A549 treated with RU486 at 1 μM for 4 hours (cell line): ENCODE measurements at places on chromosomes 16 and 17. TPM values are rescaled to one million over a fixed set of nuclear protein-coding genes. Genes with fewer than 3 reads are reported as not detected.

HAGHL gene
- 12.8 to 21.7 TPM (median 16.8 TPM) in 5 replicates for total RNA-seq

HOXB1 gene
- total RNA-seq = not detected in 5 replicates

CWC25 gene
- total RNA-seq = 22.5 to 25.5 TPM (median 22.7 TPM) in 5 replicates

ATP1B2 gene
- 0.13 to 0.42 TPM (median 0.27 TPM) in 5 replicates for total RNA-seq

EPX gene
- total RNA-seq = not detected in 5 replicates

MT3 gene
- 0.40 to 0.54 TPM in 2 of 5 replicates, not detected in the others for total RNA-seq

ACACA gene
- 49.9 to 61.7 TPM (median 52.3 TPM) in 5 replicates for total RNA-seq
